ENCODE measurements at places on chromosomes 3 and 15. TPM values are rescaled to one million over a fixed set of nuclear protein-coding genes. Genes with fewer than 3 reads are reported as not detected.

DNA sequence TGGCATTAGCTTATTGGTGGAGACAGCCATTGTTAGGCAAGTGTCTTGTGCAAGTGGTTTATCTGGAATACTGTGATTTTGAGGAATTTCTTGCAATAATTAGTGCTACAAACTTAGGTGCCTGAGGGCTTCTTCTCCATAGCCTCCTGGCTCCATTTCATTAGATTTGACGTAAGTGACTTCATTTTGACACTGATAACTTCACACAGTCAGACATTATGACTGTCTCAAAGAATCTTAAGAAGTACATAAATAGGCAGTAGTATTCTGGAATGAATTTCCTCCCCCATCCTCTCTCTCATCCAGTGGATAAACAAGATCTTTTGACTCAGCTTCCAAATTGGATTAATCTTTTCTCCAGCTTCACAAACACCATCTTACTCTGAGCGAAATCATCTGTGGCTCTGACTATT is 19.0 kb downstream of the ARL14 start:
- H3K4me1 ChIP-seq = no peaks in the 10 kb centered on the region
- no peak overlapping the region for H3K4me3 ChIP-seq
- DNase-seq = no peak

DNA sequence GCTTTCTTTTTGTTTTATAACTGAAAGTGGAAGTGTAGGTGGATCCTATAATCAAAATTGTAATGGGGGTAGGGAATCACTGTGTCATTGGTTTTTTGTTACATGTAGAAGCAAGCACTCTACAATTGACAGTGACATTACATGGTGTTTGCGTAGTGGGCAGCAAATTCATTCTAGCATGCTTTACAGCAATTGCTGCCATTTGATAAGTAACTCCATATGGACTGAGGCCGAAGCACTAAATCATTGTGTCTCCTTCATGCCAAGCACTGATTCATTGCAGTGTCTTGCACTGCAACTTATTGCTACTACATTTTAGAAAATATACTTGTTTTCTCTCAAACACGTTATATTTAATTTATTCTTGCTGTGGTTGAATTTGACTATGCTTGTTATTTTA is 933.9 kb downstream of the NSUN3 start:
- H3K4me3 ChIP-seq = no peak overlapping the region
- no peaks in the 10 kb centered on the region for H3K4me1 ChIP-seq
- no peak overlapping the region for H3K27ac ChIP-seq
- DNase-seq = no peak
- no peaks in the 10 kb centered on the region for H3K27me3 ChIP-seq

GRCh38 chr3:148950806-148951205 is 40.5 kb upstream of the GYG1 start:
- no peaks in the 10 kb centered on the region for H3K27me3 ChIP-seq
- no peak overlapping the region for H3K27ac ChIP-seq
- no peaks in the 10 kb centered on the region for H3K36me3 ChIP-seq
- no peak overlapping the region for H3K4me3 ChIP-seq
- H3K4me1 ChIP-seq = no peaks in the 10 kb centered on the region
- DNase-seq = no peak

The ISL2 gene
- 0.09 TPM for total RNA-seq

GRCh38 chr15:70200511-70201424 is 103.1 kb upstream of the TLE3 start:
- H3K4me3 ChIP-seq = no peak overlapping the region
- H3K27ac ChIP-seq = no peak overlapping the region
- peaks cover 38% of the 10 kb centered on the region for H3K4me1 ChIP-seq
- H3K27me3 ChIP-seq = no peaks in the 10 kb centered on the region
- H3K36me3 ChIP-seq = no peaks in the 10 kb centered on the region
- no peak for DNase-seq

The AGBL1 gene
- under 0.01 TPM for total RNA-seq

GRCh38 chr3:69142090-69142489 is 19.7 kb upstream of the LMOD3 start:
- no peaks in the 10 kb centered on the region for H3K27me3 ChIP-seq
- no peak overlapping the region for H3K4me3 ChIP-seq
- H3K36me3 ChIP-seq = no peaks in the 10 kb centered on the region
- H3K4me1 ChIP-seq = peaks cover 7% of the 10 kb centered on the region
- H3K27ac ChIP-seq = no peak overlapping the region

DNA sequence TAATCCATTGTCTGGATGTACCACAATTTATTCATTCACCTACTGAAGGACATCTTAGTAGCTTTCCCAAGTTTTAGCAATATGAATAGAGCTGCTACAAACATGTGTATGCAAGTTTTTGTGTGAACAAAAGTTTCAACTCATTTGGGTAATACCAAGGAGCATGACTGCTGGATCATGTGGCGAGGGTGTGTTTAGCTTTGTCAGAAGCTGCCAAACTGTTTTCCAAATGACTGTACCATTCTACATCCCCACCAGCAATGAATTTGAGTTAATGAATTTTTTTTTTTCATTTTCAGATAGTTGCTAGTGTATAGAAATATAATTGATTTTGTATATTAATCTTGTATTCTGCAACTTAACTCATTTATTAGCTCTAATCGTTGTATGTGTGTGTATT is 20.0 kb upstream of the ELP6 start:
- no peak overlapping the region for H3K4me3 ChIP-seq
- no peak overlapping the region for H3K27ac ChIP-seq
- no peak for DNase-seq
- no peaks in the 10 kb centered on the region for H3K27me3 ChIP-seq
- H3K4me1 ChIP-seq = no peaks in the 10 kb centered on the region

- DNase-seq = no peak
- H3K4me1 ChIP-seq = peaks cover 4% of the 10 kb centered on the region
- H3K27me3 ChIP-seq = no peaks in the 10 kb centered on the region
- H3K27ac ChIP-seq = no peak overlapping the region
- peaks cover 81% of the 10 kb centered on the region for H3K36me3 ChIP-seq
Observed at GRCh38 chr15:70050970-70051369, 46.7 kb downstream of the TLE3 start.

The CYP8B1 gene
- total RNA-seq = not detected

DNA sequence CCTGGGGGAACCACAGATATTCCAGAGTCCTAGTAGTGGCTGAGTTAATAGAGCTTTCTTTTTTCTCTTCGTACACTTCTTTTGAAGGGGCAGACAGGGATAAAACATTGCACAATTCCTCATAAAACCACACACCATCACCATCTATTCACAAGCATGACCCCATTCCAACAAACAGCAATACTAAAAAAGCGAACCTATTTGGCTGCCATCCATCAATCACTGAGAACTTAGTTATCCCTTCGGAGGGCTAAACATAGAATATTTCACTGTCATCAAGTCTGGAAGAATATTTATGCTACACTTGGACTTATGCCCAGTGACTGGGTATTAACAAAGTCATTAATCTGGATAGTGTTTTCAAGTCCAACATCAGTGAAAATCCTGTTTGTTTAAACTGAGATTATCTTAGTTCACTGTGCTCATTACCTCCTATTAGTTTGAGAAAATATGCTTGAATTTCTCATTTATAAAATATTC is 80.3 kb upstream of the PRTG start:
- no peak overlapping the region for H3K27ac ChIP-seq
- no peaks in the 10 kb centered on the region for H3K27me3 ChIP-seq
- no peaks in the 10 kb centered on the region for H3K36me3 ChIP-seq
- no peaks in the 10 kb centered on the region for H3K4me1 ChIP-seq
- H3K4me3 ChIP-seq = no peak overlapping the region

DNA sequence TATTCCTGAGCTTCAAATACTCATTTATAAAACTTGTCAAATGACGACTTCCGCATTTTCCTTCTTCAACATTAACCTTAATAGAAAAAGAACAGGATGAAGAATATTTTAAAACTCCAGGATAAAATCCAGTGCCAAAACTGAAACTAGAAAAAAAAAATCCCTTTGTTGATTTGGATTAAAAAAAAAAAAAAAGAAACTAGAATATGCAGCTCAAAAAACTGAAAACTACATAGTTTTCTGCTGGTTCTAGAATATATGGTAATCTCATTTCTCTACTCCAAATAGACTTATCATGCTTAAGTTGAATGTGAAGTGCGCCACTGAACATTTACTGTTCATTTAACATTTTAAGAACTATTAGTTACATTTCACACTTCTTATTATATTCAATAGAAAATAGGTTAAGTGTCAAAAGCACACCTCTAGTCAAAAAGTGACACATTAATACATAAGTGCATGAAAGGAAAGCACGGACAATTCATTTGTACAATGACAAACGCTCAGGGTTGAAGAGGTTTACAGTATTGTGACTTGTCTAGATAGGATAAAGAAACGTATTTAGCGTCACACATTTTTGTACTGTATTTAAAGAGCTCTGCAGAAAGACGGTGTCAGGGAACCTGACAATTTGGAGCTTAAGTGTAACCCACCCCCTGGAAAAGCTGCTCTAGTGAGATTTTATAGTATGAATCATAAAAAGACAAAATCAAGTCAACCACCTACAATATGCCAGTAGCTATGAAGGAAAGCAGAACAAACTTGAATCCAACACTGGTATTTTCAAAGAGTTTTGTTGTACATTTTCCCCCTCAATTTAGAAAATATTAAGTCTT is 5.8 kb downstream of the TRA2B start:
- H3K27me3 ChIP-seq = no peaks in the 10 kb centered on the region
- peak overlapping the region; percentile 36 for H3K4me3 ChIP-seq
- DNase-seq = no peak
- peak overlapping the region; percentile 22 for H3K27ac ChIP-seq
- H3K36me3 ChIP-seq = peaks cover 8% of the 10 kb centered on the region

DNA sequence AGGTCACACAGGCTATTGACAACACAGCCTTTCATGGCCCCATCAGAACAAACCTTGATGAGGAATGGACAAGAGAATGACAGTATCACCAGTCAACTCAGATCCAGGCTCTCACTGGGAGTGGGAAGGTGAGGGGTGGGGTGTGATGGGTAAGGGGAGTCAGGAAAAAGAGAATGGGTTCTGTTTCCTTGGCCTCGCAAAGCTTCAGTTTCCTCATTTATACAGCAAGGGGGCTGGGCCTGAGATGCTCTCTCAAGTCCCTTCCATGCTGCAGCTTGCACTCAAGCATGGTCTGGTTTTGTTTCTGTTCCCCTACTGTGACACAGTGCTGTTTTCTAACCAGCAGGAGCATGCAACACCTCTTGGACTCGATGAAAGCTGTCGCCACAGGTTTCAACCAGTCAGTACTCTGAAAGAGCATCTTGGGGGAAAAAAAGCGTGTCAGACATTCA is 65.7 kb upstream of the IL12A start:
- DNase-seq = no peak
- no peak overlapping the region for H3K4me3 ChIP-seq
- no peak overlapping the region for H3K27ac ChIP-seq
- no peaks in the 10 kb centered on the region for H3K4me1 ChIP-seq
- H3K27me3 ChIP-seq = no peaks in the 10 kb centered on the region

GRCh38 chr3:157088601-157089454 is 71.1 kb downstream of the CCNL1 start:
- DNase-seq = peak; percentile 90
- peak overlapping the region; percentile 88 for H3K27ac ChIP-seq
- no peaks in the 10 kb centered on the region for H3K36me3 ChIP-seq
- peaks cover 15% of the 10 kb centered on the region for H3K4me1 ChIP-seq
- peak overlapping the region; percentile 57 for H3K4me3 ChIP-seq

DNA sequence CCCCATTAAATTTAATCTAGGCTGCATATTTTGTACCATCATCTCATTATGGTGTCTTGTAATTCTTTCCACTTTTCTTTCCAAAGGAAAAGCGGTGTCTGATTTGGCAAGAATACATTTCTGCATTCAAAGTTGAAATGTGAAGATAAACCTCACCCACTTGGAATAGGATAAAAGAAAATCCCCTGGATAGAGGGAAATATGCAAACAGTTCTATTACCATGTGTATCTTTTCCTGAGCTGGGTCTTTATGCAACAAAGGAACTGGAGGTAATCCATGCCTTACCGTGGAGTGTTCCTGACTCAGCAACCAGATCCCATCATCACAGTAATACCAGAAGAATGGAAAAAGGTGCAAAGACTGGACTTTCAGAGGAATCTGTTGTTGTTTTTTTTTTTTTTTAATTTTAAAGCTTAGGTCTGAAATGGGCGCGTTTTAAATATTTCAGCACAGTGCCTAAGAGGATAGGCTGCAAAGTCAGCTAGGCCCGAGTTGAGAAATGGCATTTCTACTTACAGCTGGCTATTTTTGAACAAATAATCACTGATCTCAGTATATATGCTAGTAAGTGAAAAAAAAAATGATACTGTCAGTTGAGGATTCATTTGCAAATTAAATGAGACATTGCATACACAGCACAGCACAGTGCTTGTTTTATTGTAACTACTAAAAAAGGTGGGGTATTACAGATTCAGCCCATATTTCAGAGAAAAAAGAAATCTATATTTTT is 55.5 kb upstream of the ADAMTS9 start:
- DNase-seq = no peak
- H3K27me3 ChIP-seq = no peaks in the 10 kb centered on the region
- H3K4me3 ChIP-seq = no peak overlapping the region
- no peaks in the 10 kb centered on the region for H3K4me1 ChIP-seq
- no peak overlapping the region for H3K27ac ChIP-seq

The INKA1 gene
- 4.2 TPM for total RNA-seq

The PLSCR4 gene
- 4.1 TPM for total RNA-seq

- no peaks in the 10 kb centered on the region for H3K4me1 ChIP-seq
- no peak overlapping the region for H3K27ac ChIP-seq
- no peak overlapping the region for H3K4me3 ChIP-seq
- no peak for DNase-seq
Observed at GRCh38 chr15:47961401-47962090, 159.2 kb upstream of the SLC24A5 start.

DNA sequence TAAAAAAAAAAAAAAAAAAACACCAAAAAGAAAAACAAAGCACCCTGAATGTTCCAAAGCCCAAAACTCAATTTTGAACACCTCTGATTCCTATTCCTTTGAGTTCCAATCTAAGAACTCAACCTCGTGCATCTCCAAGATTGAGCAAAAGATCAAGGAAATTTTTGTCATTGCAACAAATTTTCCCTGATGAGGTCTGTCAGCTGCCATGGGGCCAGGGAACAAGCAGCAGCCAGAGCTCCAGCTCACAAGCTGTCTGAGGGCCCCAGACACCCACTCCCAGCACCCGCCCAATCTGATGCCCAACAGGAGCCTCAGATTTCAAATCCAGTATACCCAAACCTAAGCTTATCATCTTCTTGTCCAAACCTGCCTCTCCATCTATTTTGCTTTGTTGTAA is 87.6 kb upstream of the ACP3 start:
- no peak overlapping the region for H3K27ac ChIP-seq
- no peaks in the 10 kb centered on the region for H3K27me3 ChIP-seq
- H3K4me1 ChIP-seq = no peaks in the 10 kb centered on the region
- no peak overlapping the region for H3K4me3 ChIP-seq
- no peaks in the 10 kb centered on the region for H3K36me3 ChIP-seq
- no peak for DNase-seq

- H3K27ac ChIP-seq = no peak overlapping the region
- H3K27me3 ChIP-seq = no peaks in the 10 kb centered on the region
- H3K4me3 ChIP-seq = no peak overlapping the region
- H3K4me1 ChIP-seq = no peaks in the 10 kb centered on the region
Observed at GRCh38 chr3:901953-902778, 190.7 kb upstream of the CNTN6 start.

The KNL1 gene
- total RNA-seq = 25.8 TPM

GRCh38 chr3:108661699-108662098 is 72.2 kb downstream of the DZIP3 start:
- H3K27me3 ChIP-seq = no peaks in the 10 kb centered on the region
- no peaks in the 10 kb centered on the region for H3K36me3 ChIP-seq
- no peak overlapping the region for H3K4me3 ChIP-seq

All from thymus (tissue), 14 donors.